Activated T-helper 1 cell treated with anti-CD3 and anti-CD28 coated beads, Interleukin-2, amount 50 U/mL, for 16 hours (primary cell): ENCODE measurements at places on chromosomes 3 and 15.

DNA sequence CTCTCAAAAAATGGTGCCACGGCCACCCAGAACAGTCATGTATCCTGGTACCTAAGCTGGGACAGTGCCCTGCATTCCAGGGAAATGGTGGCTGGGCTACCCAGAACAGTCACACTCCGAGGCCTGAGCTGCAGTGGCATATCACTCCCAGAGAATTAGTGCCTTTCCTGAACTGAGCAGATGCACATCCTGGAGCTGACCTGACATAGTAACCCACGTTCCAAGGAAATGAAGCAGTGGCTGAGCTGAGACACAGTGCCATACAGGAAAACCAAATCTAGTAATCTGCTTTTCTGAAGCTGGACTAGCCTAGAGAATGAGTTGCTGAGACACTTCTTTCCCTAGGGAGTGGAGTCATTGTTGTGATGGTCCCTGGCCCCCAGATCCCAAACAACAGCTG, 41.8 kb downstream of the SERP1 start:
- no peak for DNase-seq

GRCh38 chr3:142270407-142270806, 45.0 kb upstream of the GK5 start:
- no peak for DNase-seq

- DNase-seq: no peak
These were observed 8.1 kb downstream of the RMDN3 start for GRCh38 chr15:40746916-40747418.

GRCh38 chr3:107833722-107834416, 257.0 kb downstream of the CD47 start:
- no peak for DNase-seq

GRCh38 chr3:96347289-96347688, 467.1 kb upstream of the EPHA6 start:
- no peak for DNase-seq

DNA sequence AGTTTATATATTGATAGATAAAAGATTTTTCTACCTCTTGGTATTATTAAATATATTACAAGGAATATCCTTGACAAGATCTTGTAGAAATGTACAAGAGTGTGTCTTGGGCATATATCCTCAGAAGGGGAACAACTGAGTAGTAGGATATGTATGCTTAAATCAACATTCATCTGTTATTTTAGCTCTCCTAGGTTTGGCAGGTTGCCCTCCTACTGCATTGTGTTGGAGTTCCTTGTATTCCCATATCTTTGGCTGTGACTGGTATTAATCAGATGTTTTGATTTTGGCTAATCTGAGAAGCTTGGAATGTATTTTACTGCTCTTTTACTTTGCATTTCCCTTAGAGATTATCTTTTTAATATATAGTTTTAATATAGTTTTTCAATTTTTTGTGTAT, 4.6 kb downstream of the MYRIP start:
- DNase-seq: no peak

DNA sequence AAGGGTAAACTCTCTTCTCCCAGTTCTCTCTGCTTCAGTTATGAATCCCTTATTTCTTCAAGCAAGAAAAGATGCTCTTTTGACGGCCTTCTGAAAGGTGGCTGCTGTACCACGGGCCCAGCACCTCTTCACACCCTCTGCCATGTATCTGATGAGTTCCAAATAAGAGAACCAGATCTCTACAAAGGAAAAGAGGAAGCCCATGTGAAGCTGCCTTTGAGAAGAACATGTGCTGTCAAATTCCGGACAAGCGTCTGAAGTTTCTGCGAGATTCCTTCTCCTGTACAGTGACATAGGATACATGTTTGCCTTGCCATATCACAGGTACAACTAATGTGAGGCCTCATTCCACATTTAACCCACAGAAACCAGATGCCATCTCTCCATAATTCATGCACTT, 59.2 kb downstream of the SH3BP5 start:
- no peak for DNase-seq

GRCh38 chr3:50419595-50420370, 60.5 kb upstream of the TMEM115 start:
- DNase-seq: no peak

DNA sequence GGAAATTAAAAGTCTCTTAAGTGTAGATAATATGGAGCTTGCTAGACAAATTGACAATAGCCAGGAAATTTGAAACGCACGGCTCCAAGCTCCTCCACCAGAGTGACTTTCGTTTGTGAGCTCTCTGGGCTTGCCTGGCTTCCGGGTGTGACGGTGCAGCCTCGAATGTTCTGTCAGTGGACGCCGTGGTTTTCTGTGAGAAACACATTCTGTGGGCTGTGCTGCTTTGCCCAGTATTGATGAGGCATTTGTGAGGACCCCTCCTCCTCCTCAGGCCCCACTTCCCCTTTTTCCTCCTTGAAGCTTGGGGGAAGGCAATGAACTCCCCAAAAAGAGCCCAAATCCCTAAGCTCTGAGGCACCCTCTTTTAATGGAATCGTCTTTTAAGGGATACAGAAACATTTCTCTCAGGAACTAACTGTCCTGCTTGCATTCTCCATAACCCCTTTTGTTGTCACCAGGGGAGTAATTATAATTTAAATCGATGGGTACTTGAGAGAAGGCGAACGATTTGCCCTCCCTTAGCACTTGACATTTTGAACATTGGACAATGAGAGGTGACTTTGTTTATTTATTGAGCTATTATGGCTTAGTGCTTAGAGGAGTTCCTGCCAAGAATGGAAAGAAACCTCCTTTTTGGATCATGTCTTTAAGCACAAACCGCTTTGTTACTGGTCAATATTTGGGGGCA, 40.8 kb downstream of the POLR2M start:
- no peak for DNase-seq
